ENCODE measurements at places on chromosomes 11 and 22.

DNA sequence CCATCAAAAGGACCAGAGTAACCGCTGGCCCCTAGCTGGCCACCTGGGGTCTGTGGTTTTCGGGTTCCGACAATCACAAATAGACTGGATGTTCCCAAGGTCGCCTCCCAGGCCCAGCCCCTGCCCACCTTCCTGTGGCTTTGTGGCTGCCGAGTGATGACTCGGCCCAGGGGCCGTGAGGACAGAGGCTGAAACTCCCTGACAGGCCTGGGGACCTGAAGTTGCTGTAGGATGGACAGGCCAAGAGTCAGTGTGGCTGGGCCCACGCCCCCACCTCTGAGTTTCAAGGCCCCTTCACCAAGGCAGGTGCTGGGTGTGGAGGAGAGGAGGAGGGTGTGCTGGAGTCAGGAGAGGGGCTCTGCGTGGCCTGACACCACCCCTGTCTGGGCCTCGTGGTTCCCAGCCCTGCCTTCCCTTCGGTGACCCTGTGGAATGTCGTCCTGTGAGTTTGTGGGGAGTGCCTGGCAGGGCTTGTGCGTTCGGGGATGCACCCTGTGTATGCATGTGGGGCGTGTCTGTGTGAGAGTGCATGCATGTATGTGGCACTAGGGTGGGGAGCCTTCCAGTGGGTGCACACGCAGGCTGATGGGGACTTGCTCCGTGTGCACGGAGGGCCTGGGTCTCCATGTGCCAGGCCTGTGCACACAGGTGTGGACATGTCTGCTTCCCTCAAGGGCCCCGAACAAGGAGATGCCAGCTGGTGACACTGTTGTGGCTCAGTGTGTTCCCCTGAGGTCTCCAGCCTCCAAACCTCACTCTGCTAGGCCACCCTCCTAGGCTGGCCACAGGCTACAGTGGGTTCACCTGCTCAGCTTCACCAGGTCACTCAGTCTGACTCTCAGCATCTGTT is 8.4 kb upstream of the MGAT3 start:
- DNase-seq = no peak

- no peak for DNase-seq
Measured at GRCh38 chr11:5596607-5597201, at the start of gene TRIM6. TRIM6 (plus strand) TSS chr11:5596637; CDS start chr11:5596898, 261 bp downstream.

DNA sequence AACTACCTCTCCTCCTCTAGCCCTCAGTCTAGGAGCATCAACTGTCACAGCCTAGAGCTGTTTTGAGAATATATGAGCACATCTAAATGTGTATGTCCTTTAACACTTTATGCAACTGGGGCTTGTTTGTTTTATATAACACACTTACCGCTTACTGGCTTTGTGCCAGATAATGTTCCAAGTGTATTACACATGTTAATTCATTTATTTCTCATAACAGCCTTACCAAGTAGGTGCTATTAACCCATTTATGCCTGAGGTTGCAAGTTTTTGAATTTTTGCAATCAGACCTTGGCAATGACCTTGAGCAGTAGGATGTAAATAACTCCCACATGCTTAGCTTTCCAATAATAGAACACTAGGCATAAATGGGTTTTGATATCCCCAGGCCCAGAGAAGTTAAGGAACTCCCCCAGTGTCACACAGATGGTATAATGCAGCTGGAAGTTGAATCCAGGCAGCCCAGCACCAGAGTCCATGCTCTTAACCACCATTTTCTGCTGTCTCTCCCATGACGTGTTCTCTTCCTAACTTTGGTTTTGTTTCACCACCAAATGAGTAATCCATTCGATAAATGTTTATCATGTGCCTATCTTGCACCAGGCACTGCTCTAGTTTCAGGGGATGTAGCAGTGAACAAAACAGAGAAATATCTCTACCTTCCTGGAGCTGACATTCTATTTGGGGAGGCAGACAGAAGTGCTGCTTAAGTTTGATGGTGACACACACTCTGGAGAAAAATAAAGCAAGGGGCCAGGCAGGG is 23.1 kb downstream of the PRDM11 start:
- DNase-seq = no peak

DNA sequence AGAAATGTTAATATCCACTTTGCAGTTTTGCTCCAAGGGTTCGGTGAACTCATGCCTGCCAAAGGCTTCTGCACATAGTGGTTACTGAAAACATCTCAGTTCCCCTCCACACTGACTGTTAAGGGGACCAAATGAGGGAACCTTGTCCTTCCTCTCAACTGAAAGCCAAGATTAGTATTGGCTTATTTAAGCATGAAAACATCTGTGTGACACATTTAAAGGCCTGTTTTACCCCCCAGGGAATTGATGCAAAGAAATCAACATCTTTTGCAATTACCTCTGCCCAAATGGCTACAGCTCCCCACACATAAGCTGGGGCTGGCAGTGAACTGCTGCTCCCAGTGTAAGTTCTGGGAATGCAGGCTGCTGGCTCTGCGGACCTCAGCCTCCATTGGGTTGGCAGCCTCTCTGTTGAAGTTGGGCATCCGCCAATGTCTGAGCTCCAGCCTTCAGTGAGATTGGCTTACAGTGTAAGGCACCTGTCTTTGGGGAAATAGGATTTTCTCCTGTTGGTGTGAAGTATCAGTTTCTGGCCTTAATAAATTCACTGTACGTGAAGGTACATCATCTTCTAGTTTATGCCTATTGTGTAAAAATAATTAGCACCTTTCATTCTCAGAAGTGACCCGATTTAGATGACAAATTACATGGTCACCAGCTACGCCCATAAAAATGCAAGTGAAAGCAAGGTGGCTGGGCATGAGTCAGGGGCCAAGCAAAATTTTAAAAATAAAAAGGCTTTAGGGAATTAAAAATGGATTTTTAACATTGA is 213.4 kb upstream of the SYN3 start:
- DNase-seq = no peak

GRCh38 chr11:85299258-85299942 is 327.7 kb downstream of the DLG2 start:
- no peak for DNase-seq

DNA sequence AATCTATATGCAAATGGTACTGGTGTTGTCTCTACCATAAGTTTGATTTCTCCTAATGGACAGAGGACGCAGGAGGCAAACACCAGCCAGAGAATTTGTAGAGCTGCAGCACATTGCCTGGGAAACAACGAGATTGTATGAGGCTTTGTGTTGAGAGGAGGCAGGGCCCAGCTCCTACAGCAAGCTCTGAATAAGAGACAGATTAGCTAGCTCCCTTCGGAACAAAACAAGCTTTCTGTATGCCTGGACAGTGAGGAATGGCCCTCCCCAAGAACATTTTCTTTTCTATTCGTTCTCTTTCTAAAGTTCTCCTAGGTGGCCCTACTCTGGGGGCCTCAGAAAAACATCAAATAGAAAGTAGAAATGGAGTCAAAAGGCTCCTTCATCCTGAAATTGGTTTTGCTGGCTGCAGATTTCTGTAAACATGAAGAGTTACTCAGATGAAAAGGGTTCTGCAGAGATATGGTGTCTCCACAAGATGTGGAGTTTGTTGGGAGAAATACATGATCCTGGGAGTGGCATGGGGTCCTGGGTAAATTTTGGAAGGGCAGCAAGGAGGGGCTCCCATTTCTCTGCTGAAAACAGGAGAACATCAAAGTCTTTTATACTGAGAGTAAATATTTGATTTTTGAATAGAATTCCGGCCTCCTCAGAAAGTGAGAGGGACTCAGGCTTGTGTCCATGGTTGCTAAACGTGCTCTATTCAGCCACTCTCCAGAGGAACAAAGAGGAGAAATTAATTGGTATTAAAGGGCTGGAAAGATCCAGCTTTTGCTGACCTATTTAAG is 6.8 kb upstream of the HEPACAM start:
- DNase-seq = no peak

DNA sequence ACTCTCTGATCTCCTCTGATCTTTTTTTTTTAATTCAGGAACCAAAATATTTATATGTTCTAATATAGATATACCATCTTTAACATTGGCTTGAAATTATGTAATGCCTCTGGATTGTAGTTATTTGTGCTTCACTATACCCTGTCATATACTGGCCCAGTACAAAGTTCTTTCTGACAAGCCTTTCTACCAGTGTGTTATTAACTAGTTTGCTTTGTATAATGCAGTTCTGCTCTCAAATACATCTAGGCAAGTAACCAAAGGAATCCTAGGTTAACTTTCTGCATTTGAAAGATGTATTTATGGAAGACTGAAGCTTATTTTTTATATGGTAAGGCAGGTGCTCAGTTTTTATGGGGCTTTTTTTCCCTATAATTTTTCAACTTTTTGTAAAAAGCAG is 36.1 kb downstream of the ARHGEF12 start:
- no peak for DNase-seq

DNA sequence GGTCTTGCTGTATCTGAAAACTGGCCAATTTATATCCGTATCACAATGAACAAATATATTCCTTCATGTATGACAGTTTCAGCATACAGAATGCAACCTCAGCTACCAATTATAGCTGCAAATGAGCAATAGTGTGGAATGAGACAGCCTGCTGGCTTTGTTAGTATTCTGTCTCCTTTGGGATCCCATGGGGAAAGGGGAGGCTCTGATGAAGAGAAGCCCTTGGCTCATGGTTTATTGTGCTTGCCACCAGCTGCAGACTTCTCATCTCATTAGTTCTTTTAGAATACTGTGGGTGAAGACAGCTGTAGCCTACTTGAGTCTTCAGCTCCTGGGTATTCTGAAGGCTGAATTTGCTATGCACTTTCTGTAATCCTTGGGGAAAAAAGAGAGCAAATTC is 42.4 kb downstream of the PITPNB start:
- no peak for DNase-seq

- no peak for DNase-seq
Measured at GRCh38 chr11:67287355-67288197, 1.5 kb upstream of the ANKRD13D start.

DNA sequence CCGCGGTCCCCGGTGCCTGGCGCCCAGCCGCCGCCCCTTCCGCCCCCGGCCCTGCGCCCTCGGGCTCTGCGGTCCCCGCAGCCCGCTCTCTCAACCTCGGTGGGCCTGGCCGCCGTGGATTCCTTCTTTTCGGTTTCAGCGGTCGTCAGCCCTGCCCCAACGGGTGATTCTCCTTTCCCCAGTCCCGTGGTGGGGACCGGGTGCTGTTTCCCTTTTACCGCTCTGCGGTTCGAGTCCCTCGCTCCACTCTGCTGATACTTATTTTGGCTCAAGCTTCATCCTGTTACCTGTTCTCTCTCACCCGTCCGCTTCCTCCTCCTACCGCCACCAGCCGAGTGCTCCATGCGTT is 494 bp downstream of the ZDHHC5 start:
- DNase-seq = peak; percentile 16

DNA sequence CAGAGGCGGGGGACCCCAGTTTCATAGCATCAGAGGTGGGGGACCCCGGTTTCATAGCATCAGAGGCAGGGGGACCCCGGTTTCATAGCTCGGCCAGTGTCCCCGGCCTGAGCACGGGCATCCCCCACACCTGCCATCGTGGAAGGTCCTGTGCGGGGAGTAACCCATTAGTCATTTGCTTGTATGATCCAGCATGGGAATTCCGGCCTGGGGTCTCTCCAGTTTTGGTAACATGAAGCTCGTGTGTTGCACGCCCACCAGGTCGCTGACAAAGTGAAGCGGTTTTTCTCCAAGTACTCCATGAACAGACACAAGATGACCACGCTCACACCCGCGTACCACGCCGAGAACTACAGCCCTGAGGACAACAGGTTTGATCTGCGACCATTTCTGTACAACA is 29.0 kb upstream of the KRTAP5-7 start:
- DNase-seq = no peak

GRCh38 chr11:72242141-72242540 is 1.8 kb downstream of the PHOX2A start:
- DNase-seq = no peak

DNA sequence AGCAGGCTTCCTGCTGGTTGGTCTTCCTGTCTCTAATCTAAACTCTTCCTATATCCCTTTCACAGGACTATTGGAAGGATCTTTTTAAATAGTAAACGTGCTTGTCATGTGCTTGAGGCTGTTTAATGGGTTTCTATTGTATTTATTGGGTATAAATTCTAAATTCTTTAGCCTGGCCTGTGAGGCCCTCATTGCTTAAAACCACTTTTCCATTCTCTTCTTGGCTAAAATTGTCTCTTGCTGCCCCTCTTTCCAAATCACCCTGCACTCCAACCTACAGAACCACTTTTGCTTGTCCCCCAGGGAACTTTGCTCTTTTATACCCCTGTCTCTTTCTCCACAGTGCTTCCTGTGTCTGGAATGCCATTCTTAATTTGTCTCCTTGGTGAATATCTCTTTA is 46.4 kb upstream of the MUC15 start:
- no peak for DNase-seq

GRCh38 chr11:76591416-76591815 is 79.1 kb downstream of the LRRC32 start:
- DNase-seq = no peak

GRCh38 chr11:46012185-46012584 is 89.7 kb downstream of the LARGE2 start:
- no peak for DNase-seq

DNA sequence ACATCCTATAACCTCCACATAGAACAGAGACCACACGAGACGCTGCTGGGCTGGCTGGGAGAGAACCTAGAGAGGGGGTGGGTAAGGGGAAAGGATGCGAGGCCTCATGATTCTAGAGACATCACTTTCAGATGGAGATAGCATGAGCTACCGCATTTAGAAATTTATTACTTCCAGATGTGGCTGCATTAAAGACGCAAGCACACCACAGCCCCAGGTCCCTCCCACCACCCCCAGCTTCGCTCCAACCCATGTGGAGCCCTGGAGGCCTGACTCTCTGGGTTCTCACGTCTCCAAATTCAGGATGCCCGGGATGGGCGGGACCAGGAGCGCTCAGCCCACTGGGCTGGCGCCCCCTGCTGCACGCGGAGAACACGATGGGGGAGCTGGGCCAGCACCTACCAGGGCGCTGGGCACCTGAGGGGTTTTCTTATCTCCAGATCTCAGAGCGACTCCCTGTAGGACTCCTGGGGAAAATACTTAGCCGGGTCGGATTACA is 13.6 kb downstream of the MRPL21 start:
- no peak for DNase-seq

- DNase-seq = no peak
Measured at GRCh38 chr22:30424534-30425326, 838 bp upstream of the MTFP1 start.

GRCh38 chr22:50672041-50672440 is 582 bp upstream of the SHANK3 start:
- DNase-seq = no peak

Measured in CD4-positive, alpha-beta T cell treated with Interleukin-15 for 4 hours (primary cell).